ENCODE measurements at places on chromosomes 16 and 17.

- no peak for DNase-seq
Measured at GRCh38 chr17:80565343-80566053, 20.9 kb downstream of the RPTOR start.

DNA sequence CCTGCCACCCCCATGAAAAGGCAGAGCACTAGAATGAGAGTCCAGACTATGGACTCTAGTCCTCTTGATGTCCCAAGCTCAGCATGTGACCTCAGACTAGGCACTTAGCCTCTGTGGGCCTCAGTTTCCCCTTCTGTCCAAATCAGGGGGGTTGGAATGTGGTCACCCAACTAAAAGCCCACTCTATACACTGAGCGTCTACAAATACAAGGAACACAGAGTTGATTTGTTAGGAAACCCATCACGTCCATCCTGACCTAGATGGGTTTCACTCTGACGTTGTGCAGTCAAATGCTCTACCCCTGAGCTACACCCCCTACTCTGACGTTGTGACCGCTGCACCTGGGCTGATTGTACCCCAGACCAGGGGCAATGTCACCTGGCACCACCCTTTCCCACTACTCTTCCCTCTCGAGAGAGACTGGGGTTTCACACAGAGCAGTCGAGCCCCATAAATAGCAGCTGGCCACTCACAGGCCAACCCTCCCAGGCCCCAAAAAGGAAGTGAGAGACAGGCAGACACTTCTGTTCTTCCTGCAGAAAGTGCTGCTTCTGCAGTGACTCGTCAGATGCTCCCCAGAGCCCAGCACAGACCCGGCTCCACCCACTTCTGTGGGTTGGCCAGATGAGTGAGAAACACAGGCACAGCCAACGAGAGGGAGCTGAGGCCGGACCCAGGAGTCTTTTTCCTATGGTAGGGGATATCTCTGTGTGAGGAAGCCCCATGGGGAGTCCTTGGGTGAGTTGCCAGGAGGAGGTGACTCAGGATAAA, 16.1 kb upstream of the TNFRSF13B start:
- peak; percentile 84 for DNase-seq

GRCh38 chr16:50888486-50889261, 146.8 kb downstream of the CYLD start:
- no peak for DNase-seq

- no peak for DNase-seq
Measured at GRCh38 chr17:33640629-33641028, 347.5 kb upstream of the ASIC2 start.

DNA sequence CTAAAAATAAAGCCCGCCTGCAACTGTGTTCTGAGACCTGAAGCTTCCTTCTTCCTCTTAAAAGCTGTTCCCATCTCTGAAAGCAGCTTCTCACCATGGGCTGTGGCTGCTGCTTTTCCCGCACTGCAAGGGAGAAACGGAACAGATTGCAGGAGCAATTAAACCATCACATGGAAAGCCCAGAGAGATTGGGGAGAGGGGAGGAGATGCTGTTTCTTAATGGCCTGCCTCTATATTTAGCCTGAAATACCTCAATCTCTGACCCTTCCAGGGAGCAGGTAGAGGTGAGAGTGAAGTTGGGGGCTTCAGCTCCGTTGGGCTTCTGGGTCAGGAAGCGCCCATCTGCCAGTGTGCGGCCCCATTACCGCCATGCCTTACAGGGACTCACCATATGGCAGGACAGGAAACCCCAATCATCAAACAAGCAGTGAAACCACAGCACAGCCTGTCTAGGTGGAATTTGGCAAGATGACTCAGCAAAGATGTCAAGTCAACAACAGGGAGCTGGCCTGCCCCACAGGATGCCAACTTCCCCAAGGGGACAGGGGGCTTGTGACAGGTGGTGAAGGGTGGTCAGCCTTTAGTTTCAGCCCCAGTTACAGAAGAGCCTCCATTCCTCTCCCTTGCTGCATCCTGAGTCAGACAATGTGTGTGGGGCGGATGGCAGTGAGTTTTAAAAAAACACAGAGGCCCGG, 286.6 kb upstream of the CCL2 start:
- no peak for DNase-seq

DNA sequence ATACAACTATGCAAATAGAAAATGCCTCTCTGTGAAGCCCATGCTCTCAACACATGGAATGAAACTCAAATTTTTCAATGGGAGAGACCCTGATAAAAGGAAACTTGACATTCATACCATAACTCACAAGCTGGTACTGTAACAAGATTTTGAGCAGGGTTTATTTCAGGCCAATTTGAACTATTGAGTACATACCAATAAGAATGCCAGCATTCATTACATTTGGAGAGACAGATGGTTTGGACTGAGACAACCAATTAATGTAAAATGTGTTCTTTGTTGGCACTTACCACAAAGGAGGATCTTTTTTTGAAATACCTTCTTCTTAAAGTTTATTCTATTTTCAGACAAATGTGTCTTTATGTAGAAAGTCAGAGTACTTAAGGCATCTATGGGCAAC, 1357.0 kb upstream of the GOT2 start:
- no peak for DNase-seq

DNA sequence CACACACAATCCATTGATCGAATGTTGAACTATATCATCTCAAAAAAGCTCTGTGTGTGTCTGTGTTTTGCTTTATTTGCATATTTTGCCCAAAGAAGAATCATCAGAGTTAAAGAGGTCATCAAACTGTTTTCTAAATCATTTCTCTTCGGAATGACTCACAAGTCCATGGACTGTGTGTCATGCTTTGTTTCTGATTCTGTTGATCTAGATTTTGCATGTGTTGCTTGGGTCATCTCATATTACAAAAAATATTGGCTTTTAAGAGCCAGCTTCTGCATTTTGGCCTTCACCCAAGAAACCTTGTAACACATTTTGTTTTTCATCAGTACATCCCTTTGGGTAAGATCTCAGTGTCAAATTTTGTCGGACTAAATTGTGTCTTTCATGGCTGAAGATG, 471.2 kb upstream of the HSBP1 start:
- no peak for DNase-seq

- DNase-seq = no peak
Measured at GRCh38 chr17:70886648-70887047, 717.3 kb downstream of the KCNJ2 start.
